ENCODE measurements at places on chromosomes 7 and 10. TPM values are rescaled to one million over a fixed set of nuclear protein-coding genes. Genes with fewer than 3 reads are reported as not detected.

The THNSL1 gene
- total RNA-seq = 19.4 TPM

The SP8 gene
- total RNA-seq = 2.8 TPM

The SPDYE11 gene
- total RNA-seq = not detected

The HOXA13 gene
- total RNA-seq = not detected

The JCAD gene
- 27.7 TPM for total RNA-seq

The ZNF239 gene
- 17.3 TPM for total RNA-seq

The ANKRD16 gene
- 7.8 TPM for total RNA-seq
